ENCODE measurements at places on chromosomes 12 and 14.

DNA sequence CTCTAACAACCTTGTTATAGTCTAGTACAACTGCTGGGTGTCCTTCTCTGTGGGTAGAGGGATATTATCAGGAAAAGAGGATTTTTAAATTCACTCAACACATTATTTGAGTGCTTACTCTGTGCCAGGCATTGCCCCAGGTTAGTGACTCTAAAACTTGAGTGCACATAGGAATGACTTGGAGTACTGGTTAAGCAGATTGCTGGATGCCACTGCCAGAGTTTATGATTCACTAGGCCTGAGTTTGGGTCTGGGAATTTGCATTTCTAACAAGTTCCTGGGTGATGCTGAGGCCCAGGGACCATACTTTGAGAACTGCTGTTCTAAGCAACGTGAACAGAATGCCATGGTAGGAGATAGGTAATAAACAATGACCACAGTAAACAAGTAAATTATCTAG, 96.6 kb downstream of the CFAP54 start:
- no peak overlapping the region for H3K4me3 ChIP-seq
- H3K27me3 ChIP-seq, result no peaks in the 10 kb centered on the region
- H3K36me3 ChIP-seq, result no peaks in the 10 kb centered on the region
- no peaks in the 10 kb centered on the region for H3K4me1 ChIP-seq

DNA sequence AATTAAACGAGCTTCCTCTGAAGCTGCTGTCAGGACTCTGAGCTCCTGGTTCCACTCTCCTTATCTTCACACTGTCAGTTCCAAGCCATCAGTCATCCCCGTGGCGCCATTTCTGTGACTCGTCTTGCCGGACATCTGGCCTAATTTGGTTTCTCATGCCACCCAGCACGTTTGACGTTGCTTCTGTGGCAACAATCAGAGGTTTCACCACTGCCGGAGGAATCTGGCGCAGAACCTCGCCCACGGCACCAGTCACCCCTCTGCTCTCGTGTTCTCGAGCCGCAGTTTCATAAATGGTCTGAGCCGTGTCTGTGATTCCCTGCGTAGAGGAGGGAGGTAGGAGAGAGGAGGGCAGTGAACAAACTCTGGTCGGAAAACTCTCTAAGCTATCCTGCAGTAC, 29.7 kb downstream of the BDKRB1 start:
- H3K36me3 ChIP-seq, result no peaks in the 10 kb centered on the region
- H3K4me1 ChIP-seq, result no peaks in the 10 kb centered on the region
- H3K27ac ChIP-seq, result peak overlapping the region; percentile 2
- DNase-seq, result peak; percentile 58

- no peaks in the 10 kb centered on the region for H3K27me3 ChIP-seq
- no peak for DNase-seq
- H3K36me3 ChIP-seq, result no peaks in the 10 kb centered on the region
- H3K4me1 ChIP-seq, result peaks cover 45% of the 10 kb centered on the region
- peak overlapping the region; percentile 31 for H3K27ac ChIP-seq
Observed at GRCh38 chr14:104694475-104694950, 5.1 kb downstream of the INF2 start.

DNA sequence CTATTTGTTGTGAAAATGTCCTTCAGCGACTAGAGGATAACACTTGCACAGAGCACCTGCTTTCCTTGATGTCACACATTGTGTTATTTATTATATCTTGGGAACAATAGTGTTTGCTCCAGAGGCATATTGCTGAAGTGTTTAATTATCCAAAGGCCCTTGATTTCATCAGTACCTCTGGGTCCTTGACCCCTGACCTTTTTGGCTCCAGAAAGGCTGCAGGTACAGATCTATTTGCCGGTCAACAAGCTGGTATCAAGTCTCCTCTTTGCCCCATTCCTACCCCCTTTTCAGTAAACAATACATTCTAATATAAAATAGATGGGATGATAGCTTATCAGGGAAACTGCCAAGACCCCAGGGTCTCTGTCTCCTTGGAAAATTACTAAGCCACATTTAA, 206.8 kb downstream of the DACT1 start:
- H3K27ac ChIP-seq, result no peak overlapping the region
- no peaks in the 10 kb centered on the region for H3K27me3 ChIP-seq
- no peaks in the 10 kb centered on the region for H3K4me1 ChIP-seq
- no peak overlapping the region for H3K4me3 ChIP-seq
- H3K36me3 ChIP-seq, result no peaks in the 10 kb centered on the region
- DNase-seq, result no peak

DNA sequence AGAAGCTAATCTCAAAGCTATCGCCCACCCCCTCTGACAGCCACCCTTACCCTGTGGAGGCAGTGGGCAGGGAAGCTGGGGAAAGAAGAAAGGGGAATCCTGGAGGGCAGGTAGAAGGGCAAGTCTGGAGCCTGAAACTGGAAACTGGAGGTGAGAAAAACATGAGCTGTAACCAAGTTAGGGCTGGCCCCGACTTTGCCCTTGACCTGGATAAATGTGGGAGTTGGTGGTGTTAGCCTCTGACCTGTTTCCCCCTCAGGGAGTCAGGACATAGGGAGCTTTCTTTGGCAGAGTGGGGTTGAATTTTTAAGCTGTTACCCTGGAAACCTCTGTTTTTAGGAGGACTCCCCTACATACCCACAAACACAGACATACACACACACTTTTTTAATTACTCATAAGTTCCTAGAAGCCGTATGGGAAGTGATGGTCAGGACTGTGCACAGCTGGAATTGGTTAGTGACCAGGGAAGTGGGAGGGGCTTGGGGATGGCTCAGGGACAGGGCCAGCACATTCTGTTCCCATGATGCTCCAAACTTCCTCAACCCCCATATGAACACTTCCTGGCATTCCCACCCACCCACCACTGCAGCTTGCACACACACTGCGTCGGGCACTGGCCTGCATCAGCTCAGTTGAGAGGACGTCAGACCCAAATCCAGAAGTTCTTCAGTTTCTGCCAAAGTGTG, 5.0 kb upstream of the MMP19 start:
- peak; percentile 95 for DNase-seq
- H3K36me3 ChIP-seq, result no peaks in the 10 kb centered on the region
- H3K4me3 ChIP-seq, result no peak overlapping the region
- no peaks in the 10 kb centered on the region for H3K27me3 ChIP-seq
- H3K4me1 ChIP-seq, result peaks cover 7% of the 10 kb centered on the region

- H3K27me3 ChIP-seq, result no peaks in the 10 kb centered on the region
- no peak overlapping the region for H3K27ac ChIP-seq
- no peak overlapping the region for H3K4me3 ChIP-seq
- no peak for DNase-seq
Observed at GRCh38 chr14:62689733-62690132, 355.5 kb downstream of the KCNH5 start.

GRCh38 chr12:75943730-75944096, 87.9 kb downstream of the PHLDA1 start:
- H3K27ac ChIP-seq, result peak overlapping the region; percentile 16
- no peaks in the 10 kb centered on the region for H3K4me1 ChIP-seq
- no peaks in the 10 kb centered on the region for H3K27me3 ChIP-seq
- no peak for DNase-seq

DNA sequence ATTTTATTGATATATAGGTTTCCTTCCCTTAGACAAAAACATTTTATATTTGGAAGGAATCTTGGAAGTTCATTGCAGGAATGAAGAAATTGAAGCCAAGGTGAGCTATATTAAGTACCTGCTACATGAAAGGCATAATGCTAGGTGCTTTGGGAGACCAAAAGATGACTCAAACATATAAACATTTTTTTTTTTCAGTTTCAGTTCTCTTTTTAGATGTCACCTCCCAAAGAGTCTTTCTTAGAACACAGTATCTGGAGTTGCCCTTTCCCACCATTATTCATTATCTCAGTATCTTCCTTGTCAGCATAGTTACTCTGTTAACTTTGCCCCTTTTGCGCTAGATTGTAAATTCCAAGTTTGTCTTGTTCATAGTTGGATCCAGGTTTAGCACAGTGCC, 1.1 kb downstream of the LIN52 start:
- H3K4me1 ChIP-seq, result no peaks in the 10 kb centered on the region
- no peak overlapping the region for H3K27ac ChIP-seq
- DNase-seq, result no peak
- H3K4me3 ChIP-seq, result peak overlapping the region; percentile 90

DNA sequence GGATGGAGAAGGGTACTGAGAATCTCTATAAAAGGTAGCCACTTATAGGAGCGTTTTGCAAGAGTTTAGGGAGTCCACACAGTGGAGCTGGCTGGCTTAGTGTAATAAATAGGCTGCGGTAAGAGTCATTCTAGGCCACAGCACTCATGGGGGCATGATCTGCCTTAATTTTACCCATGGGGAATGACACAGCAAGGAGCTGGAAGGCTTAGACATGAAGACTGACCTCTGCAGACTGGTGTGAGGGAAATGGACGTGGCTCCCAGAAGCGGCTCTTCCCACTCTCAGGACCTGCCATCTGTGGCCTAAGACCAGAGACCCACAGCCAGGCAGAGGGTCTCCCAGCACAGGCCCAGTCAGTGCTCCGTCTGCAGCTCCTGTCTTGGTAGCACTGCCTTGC, 173.3 kb downstream of the PPM1H start:
- no peak overlapping the region for H3K4me3 ChIP-seq
- no peaks in the 10 kb centered on the region for H3K36me3 ChIP-seq
- H3K27ac ChIP-seq, result no peak overlapping the region
- no peak for DNase-seq

DNA sequence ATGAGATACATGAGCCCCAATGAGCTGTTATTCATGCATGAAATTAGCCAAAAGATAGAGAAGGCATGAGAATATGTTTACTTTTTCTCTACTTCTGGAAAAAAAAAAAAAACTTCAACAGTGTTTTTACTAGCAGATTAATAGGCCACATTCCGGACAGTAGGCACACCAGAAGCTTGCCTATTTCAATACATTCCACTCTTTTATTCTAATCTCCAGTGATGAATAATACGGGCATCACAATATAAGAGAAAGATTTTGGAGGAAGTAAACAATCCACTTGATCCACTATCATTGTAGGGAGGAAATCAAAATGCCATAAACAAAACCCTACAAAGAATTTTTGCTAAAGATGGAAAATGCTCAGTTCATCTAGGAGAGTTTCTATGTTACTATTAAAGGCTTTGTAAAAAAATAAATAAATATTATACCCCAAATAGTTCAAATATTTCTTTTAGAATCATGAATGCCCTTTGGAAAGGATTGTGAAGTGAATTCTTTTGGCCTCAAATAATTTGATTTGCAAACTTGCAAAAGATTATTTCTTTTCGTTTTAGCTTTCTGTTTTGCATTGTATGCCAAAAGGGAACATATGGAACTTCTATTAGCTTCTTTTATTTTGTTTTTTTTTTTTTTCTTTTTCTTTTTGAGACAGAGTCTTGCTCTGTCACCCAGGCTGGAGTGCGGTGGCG, 232.6 kb downstream of the EPS8 start:
- DNase-seq, result no peak
- no peak overlapping the region for H3K4me3 ChIP-seq
- no peaks in the 10 kb centered on the region for H3K27me3 ChIP-seq
- no peaks in the 10 kb centered on the region for H3K4me1 ChIP-seq
- no peaks in the 10 kb centered on the region for H3K36me3 ChIP-seq

DNA sequence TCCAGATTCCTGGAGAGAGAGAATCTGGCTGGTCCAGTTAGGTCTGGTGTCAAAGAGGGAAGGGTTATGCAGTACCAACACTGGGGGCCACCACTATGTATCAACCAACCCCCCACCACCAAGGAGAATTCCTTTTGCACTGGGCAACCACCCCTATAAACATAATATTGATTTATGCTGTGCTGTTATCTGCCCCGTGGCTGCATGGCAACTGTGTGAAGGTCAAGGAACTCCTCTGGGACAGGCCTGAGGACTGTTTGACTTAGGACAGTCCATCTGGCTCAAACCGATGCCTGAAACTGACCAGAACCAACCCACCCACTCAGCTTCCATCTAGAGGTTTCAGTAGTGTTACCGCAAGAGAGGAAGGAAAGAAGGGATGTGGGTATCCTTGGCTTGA, 20.5 kb downstream of the PLEKHH1 start:
- no peak overlapping the region for H3K27ac ChIP-seq
- no peaks in the 10 kb centered on the region for H3K36me3 ChIP-seq
- DNase-seq, result no peak

GRCh38 chr12:118436986-118437385, 60.6 kb downstream of the SUDS3 start:
- DNase-seq, result no peak
- no peaks in the 10 kb centered on the region for H3K36me3 ChIP-seq
- no peak overlapping the region for H3K4me3 ChIP-seq
- no peaks in the 10 kb centered on the region for H3K4me1 ChIP-seq

DNA sequence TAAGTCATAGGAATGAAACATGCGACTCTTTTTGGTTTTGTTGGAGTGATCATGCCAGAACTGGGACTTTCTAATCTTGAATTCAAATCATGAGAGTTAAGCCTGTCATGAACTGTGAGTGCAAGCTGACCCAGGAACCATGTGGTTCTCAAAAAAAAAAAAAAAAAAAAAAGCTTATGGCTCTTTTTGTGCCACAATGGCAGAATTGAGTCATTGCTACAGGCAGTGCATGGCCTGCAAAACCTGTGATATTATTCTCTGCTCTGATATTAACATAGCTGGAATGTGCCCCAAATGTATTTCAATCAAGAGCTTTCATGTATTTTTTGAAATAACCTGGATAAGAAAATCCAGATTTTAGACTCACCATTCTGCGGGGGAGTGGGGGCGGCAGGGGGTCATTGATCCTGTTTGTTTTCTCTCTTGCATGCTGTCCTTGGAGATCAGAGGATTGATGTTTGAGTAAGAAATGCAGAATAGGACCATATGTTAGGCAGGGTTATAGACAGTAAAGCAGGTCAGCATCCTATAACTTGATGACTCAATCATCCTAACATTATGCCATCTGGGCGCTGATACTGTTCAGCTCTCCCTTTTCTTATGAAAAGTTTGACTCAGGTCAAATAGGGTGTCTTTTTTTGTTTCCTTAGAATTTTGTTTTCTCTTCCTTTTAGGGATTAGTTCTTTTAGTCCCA, 797.4 kb downstream of the DIO2 start:
- no peaks in the 10 kb centered on the region for H3K36me3 ChIP-seq
- no peak overlapping the region for H3K4me3 ChIP-seq
- H3K27me3 ChIP-seq, result no peaks in the 10 kb centered on the region
- H3K4me1 ChIP-seq, result no peaks in the 10 kb centered on the region
- H3K27ac ChIP-seq, result no peak overlapping the region

DNA sequence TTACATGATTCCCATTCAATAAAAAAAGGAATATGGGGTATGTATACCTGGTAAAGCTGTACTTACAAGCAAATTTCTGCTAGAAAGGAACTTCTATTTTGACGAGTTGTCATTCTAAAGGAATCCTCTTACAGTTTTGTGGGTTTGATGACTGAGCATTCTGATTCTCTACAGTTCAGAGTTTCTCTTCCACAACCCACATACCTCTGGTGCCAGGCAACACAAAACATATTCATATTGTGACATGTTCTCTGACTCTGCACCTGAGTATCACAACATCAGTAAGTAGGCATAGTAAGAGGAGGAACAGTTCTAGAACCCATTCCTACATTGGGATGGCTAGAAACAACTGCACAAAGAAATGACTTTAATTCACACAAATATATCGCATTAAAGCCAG, 636.6 kb downstream of the MED13L start:
- H3K27ac ChIP-seq, result no peak overlapping the region
- H3K36me3 ChIP-seq, result no peaks in the 10 kb centered on the region
- no peaks in the 10 kb centered on the region for H3K4me1 ChIP-seq
- no peak overlapping the region for H3K4me3 ChIP-seq
- no peak for DNase-seq

Data from uterus (tissue), 4 donors.